ENCODE measurements at places on chromosomes 3 and 15. TPM values are rescaled to one million over a fixed set of nuclear protein-coding genes. Genes with fewer than 3 reads are reported as not detected.
A peak's percentile ranks its signal among the peaks of the same experiment; 100 is the strongest.

GRCh38 chr3:77464111-77464688 lies 424.3 kb downstream of the ROBO2 start:
- no peak overlapping the region for H3K4me3 ChIP-seq
- no peak overlapping the region for H3K27ac ChIP-seq
- DNase-seq, result no peak
- H3K4me1 ChIP-seq, result no peaks in the 10 kb centered on the region
- H3K36me3 ChIP-seq, result no peaks in the 10 kb centered on the region

GRCh38 chr15:69980341-69981059 lies 117.2 kb downstream of the TLE3 start:
- H3K27ac ChIP-seq, result no peak overlapping the region
- no peaks in the 10 kb centered on the region for H3K4me1 ChIP-seq
- DNase-seq, result no peak
- peaks cover 39% of the 10 kb centered on the region for H3K27me3 ChIP-seq

- H3K4me3 ChIP-seq, result no peak overlapping the region
- no peak overlapping the region for H3K27ac ChIP-seq
- H3K36me3 ChIP-seq, result no peaks in the 10 kb centered on the region
- DNase-seq, result no peak
These were observed 61.0 kb downstream of the POLR2M start for GRCh38 chr15:57767481-57767880.

- no peak for DNase-seq
- H3K36me3 ChIP-seq, result no peaks in the 10 kb centered on the region
- no peaks in the 10 kb centered on the region for H3K27me3 ChIP-seq
- no peak overlapping the region for H3K27ac ChIP-seq
These were observed 291.6 kb downstream of the IL20RB start for GRCh38 chr3:137249311-137249940.

DNA sequence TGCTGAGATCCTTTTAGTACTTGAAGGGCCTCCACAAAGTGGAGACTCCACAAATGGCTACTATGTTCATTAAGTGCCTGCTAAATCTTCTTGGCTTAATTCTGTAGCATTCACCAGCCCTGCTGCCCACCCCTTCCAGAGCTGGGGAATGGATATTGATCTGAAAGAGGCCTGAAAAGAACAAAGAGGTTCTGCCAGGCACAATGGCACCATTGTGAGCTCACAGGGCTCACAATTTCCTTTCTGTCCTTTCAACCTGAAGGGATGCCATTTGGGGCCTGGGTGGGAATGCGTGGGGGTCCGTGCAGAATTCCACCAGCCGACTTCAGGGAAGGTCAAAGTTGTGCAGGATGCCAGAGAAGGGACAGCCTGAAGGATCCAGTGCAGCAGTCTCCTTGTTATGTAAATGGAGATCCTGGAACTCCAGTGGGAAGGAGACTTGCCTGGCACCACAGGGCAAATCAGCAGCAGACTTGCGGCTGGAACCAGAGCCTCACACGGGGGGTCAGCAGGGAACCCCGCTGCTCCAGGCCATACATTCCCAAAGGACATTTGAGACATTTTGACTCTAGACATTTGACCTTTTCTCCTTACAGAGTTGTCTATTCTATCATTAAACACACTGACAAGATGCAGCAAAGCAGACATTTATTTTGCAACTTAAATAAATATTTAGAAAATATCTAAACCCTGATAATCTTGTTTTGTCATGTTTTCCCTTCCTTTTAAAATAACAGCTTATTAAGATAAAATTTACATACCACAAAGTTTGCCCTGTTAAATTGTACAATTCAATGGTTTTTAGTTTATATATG lies 21.5 kb upstream of the MORF4L1 start:
- DNase-seq, result no peak
- H3K4me1 ChIP-seq, result peaks cover 17% of the 10 kb centered on the region
- no peaks in the 10 kb centered on the region for H3K36me3 ChIP-seq
- no peaks in the 10 kb centered on the region for H3K27me3 ChIP-seq
- no peak overlapping the region for H3K4me3 ChIP-seq
- H3K27ac ChIP-seq, result peak overlapping the region; percentile 64

SLC12A1 gene
- polyA plus RNA-seq, result not detected

CHRD gene
- 0.09 TPM for polyA plus RNA-seq

Measured in IMR-90 (cell line).